ENCODE measurements at places on chromosomes 16 and 17.
A peak's percentile ranks its signal among the peaks of the same experiment; 100 is the strongest.

DNA sequence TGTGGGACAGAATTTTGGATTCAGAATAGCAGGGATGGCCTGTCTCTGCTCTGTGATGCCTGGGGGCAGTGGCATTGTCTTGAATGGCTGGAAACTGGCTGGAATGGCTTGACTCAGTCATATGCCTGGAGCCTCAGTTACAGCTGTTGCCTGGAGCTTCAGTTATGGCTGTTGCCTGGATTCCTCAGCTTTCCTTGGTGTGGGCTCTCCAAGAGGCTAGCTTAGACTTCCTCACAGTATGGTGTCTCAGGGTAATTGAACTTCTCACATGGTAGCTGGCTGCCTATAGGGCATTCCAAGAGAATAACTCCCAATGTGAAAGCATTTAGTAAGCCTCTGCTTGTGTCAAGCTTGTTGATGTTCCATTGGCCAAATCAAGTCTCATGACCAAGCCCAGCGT is 21.1 kb downstream of the KRT23 start:
- no peak for DNase-seq

- no peak for DNase-seq
Observed at GRCh38 chr16:90018652-90019542, at the start of gene DBNDD1. TSS of gene DBNDD1 (minus strand) at chr16:90019456. CDS start at chr16:90019341, 115 bp downstream.

GRCh38 chr16:58402796-58403195 is 10.5 kb downstream of the GINS3 start:
- no peak for DNase-seq

DNA sequence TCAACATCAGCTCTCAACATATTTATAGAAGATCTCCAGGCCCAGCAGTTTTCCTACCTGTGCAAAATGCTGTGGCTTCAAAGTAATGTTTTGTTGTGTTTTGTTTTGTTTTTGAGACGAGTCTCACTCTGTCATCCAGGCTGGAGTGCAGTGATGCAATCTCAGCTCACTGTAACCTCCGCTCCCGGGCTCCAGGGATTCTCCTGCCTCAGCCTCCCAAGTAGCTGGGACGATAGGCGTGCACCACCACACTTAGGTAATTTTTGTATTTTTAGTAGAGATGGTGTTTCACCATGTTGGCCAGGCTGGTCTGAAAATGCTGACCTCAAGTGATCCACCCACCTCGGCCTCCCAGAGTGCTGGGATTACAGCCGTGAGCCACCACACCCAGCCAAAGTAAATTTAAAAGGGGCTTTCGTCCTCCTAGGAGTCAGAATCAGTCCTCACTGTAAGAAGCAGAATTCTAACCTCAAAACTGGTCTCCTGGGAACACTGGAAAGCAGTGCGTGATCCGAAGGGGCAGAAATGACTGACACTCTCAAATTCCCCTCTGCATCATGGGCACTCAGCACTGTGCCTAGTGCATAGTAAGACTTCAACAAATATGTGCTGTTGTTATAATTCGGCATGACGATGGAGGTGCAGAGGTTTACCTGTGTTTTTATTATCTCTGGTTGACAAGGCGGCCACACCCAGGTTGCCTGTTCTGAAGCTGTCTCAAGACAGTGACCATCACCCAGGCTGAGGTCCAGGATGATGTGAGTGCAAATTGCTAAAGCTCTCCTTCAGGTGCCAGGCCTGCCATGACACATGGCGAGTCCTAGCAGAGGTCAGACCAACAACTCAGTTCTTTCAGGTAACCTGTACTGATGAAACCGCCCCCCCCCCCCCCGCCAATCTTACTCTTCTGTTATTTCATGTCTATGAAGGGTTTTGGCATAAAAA is 59.8 kb downstream of the ADCY9 start:
- no peak for DNase-seq

DNA sequence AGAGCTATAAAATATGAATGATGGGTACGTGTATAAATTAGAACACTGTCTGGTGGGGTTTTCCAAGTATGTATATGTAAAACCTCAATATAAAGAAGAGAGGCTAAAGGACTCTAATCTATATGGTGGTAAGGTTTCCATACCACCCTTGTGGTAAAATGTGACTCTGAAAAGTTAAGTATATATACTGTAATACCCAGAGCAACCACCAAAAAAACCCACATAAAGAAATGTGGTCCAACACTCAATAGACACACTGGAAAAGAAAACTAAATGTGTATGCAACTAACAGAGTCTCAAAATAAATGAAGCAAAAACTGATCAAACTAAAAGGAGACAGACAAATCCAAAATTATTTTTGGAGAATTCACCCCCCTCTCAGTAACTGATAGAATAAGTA is 72.2 kb downstream of the XPO6 start:
- DNase-seq, result no peak

DNA sequence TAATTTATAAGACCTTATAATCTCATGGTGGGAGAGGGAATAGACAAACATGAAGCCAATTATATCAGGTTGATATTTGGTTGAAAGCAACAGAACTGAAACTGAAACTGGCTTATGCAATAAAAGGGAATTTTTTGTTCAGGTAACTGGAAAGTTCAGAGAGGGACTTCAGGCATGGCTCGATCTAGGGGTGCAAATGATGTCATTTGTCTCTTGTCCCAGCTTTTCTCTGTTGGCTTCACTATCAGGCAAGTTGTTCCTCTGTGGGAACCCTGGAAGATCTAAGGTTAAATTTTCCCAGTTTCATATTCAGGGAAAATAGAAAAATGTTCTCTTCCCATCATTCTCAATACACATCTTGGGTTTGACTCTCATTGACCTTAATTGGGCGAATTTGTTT is 59.8 kb downstream of the OTOA start:
- DNase-seq, result no peak

DNA sequence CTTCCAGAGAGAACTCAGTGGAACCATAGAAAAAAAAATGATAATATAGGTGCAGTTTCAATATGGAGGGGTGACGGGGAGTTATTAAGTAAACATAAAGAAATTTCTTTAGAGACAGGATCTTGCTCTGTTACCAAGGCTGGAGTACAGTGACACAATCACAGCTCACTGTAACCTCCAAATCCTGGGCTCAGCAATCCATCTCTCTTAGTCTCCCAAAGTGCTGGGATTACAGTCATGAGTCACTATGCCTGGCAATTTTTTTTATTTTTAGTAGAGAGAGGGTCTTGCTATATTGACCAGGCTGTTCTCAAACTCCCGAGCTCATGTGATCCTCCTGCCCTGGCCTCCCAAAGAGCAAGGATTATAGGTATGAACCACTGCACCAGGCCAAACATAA is 48.8 kb downstream of the NLRC5 start:
- peak; percentile 75 for DNase-seq

Measured in iris pigment epithelial cell (primary cell).